Spinal cord (tissue), 10 donors: ENCODE measurements at places on chromosomes 2 and 18.
A peak's percentile ranks its signal among the peaks of the same experiment; 100 is the strongest.

DNA sequence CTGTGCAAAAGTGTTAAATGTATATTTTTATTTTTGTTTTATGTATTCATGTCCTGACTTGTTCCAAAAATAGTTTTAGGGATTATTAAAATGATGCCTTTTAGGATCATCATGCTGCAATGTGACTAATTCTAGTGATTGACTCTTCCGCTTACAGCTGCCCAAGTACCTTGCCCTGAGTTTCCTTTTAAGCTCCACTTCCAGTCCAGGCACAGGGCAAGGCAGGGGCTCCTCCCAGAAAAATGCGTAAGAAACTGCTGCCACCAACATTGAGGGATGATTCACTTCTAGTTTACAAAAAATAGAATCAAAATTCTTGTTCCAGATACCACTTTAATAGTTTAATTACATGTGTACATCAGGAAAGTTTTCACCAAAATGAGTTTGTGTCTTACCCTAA, 116.4 kb downstream of the IRS1 start:
- no peaks in the 10 kb centered on the region for H3K4me1 ChIP-seq
- no peaks in the 10 kb centered on the region for H3K36me3 ChIP-seq

DNA sequence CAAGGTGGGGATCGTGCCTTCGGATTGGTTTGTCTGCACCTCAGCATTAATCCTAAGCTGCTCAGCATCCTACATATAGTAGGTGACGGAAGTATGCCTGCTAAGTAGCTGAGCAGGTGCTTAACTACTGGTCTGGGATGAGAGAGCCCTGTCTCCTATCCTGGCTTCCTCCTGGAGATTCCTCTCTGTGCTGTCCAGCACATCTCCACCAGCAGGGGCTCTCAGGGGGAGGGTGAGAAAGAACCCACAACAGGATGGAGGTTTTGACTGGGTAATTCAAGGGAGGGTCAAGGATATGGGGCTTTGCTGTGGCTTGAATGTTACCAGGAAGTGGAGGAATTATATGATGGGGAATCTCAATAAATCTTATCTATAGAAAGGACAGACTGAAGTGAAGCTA, 45.4 kb upstream of the KIF5C start:
- H3K4me3 ChIP-seq = no peak overlapping the region
- H3K27me3 ChIP-seq = no peaks in the 10 kb centered on the region
- H3K36me3 ChIP-seq = no peaks in the 10 kb centered on the region

- H3K4me3 ChIP-seq = no peak overlapping the region
- peak; percentile 49 for DNase-seq
- H3K27me3 ChIP-seq = no peaks in the 10 kb centered on the region
- peaks cover 22% of the 10 kb centered on the region for H3K4me1 ChIP-seq
- H3K27ac ChIP-seq = no peak overlapping the region
Observed at GRCh38 chr2:47653902-47654789, 128.8 kb upstream of the MSH6 start.

DNA sequence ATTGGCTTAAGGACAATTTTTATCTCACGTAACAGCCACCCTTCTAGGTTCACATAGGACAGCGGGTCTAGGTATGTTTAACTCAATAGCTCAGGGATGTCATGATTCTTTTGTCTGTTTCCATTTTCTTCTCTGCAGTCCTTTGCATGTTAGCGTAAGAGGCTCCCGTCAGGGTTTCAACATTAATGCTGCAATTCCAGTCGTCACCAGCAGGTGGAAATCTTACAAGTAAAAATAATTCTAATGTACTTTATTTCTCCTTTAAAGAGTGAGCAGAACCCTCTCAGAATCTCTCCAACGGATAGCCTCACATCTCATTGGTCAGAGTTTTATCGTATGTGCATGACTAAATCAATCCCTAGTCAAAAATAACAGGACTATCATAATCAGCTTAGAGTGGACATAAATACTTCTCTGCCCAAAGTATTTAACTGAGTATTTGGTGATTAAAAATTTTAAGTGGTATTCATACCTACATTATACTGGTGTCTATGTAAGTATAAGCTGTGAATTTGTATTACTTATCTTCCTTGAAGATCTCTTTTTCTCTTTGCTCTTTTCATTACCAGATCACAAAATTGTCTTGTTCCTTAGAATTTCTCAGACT, 487.2 kb upstream of the GCFC2 start:
- H3K4me3 ChIP-seq = no peak overlapping the region
- H3K4me1 ChIP-seq = no peaks in the 10 kb centered on the region
- H3K36me3 ChIP-seq = no peaks in the 10 kb centered on the region
- H3K27me3 ChIP-seq = no peaks in the 10 kb centered on the region
- H3K27ac ChIP-seq = no peak overlapping the region
- peak; percentile 18 for DNase-seq

GRCh38 chr2:239116456-239117246, 268.8 kb downstream of the TWIST2 start:
- H3K4me1 ChIP-seq = peaks cover 54% of the 10 kb centered on the region
- H3K4me3 ChIP-seq = no peak overlapping the region
- no peaks in the 10 kb centered on the region for H3K27me3 ChIP-seq
- DNase-seq = no peak

DNA sequence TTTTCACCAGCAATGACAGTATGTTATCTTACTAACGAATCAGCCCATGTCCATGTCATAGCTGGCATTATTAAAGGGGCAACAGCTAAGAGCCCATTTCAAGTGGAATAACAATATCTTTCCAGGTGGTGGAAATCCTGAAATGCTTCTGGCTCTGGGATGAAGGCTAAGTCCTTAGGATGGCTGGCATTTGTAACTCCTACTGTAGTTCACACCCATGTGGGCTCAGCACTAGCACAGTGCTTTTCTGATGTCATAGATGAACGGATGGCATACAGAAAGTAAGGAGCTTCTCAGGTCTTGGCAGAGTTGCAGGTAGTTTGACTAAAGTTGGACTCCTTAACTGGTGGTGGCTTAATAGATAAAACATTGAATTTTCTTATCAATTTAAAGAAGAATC, 10.0 kb downstream of the TMEM200C start:
- DNase-seq = no peak
- H3K36me3 ChIP-seq = peaks cover 4% of the 10 kb centered on the region
- peaks cover 4% of the 10 kb centered on the region for H3K4me1 ChIP-seq
- H3K27ac ChIP-seq = no peak overlapping the region
- H3K4me3 ChIP-seq = no peak overlapping the region

- H3K4me3 ChIP-seq = no peak overlapping the region
- DNase-seq = no peak
- H3K27me3 ChIP-seq = no peaks in the 10 kb centered on the region
- peaks cover 46% of the 10 kb centered on the region for H3K4me1 ChIP-seq
- H3K27ac ChIP-seq = no peak overlapping the region
Observed at GRCh38 chr2:128258218-128258617, 60.5 kb downstream of the HS6ST1 start.

DNA sequence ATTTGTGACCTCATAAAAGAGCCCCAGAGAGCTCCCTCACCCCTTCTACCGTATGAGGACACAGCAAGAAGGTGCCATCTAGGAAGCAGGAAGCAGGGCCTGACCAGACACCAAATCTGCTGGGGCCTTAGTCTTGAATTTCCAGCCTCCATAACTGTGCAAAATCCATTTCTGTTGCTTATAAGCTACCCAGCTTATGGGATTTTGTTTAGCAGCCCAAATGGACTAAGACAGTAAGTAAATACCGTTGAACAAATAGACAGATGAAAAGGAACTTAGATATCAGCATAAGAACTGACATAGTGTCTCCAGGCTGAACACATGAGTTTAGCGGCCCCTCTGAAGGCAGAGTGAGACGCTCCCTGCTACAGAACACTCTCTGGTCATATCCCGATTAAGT, 130.9 kb downstream of the UXS1 start:
- no peak for DNase-seq
- H3K4me3 ChIP-seq = no peak overlapping the region
- peaks cover 14% of the 10 kb centered on the region for H3K27me3 ChIP-seq
- peaks cover 19% of the 10 kb centered on the region for H3K4me1 ChIP-seq

DNA sequence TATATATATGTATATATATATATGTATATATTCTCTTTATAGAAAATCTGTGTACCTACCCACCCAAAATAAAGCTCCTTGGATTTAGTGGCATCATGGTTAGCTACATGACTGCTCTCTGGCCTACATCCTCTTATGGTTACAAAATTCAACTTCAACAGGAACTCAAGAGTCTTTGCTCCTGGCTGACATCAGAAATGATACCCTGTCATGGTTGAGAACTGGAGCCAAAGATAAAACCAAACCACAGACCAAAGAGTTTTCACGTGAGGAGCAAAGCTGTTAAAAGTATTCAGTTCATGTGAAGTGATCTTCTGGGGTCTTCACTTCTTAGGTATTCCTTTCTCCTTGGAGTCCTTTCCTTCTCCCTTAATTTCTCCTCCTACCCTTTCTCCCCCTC, 476.3 kb downstream of the SOX11 start:
- DNase-seq = no peak
- H3K27me3 ChIP-seq = no peaks in the 10 kb centered on the region
- H3K4me3 ChIP-seq = no peak overlapping the region
- H3K27ac ChIP-seq = no peak overlapping the region
- H3K4me1 ChIP-seq = no peaks in the 10 kb centered on the region
- no peaks in the 10 kb centered on the region for H3K36me3 ChIP-seq

DNA sequence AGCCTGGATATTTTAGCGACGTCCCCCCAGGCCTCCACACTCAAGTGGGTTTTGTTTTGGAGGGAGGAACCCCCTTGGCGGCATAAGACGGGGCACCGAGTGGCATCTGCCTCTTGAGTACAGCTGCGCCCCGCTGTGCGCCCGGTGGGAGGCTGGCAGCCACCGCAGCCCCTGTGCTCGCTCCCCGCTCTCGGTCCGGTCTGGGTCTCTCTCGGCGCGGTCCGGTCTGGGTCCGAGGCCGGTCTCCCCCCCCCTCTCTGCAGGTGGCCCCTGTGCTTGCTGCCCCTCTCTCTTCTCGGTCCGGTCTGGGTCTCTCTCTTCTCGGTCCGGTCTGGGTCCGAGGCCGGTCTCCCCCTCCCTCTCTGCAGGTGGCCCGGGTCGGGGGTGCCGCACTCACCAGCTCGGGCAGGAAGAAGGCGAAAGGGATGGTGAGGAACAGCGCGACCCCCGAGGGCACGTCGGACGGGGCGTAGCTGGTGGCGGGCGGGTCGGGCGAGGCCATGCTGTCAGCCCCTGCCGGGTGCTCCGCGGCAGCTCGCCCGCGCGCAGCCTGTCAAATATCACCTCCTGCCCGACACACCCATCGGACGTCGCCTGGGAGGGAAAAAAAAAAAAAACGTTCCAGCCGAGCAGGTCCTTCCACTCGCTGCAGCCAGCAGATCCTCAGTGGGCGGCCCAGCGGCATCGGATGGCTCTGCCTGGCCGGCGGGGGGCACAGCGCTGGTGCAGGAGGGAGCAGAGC, at the start of gene MALL:
MALL (minus strand) TSS at position 532 of the 742 bp plus-strand sequence; CDS start at position 502, 30 bp downstream.
- peaks cover 34% of the 10 kb centered on the region for H3K27me3 ChIP-seq
- H3K36me3 ChIP-seq = no peaks in the 10 kb centered on the region
- H3K4me1 ChIP-seq = peaks cover 27% of the 10 kb centered on the region

DNA sequence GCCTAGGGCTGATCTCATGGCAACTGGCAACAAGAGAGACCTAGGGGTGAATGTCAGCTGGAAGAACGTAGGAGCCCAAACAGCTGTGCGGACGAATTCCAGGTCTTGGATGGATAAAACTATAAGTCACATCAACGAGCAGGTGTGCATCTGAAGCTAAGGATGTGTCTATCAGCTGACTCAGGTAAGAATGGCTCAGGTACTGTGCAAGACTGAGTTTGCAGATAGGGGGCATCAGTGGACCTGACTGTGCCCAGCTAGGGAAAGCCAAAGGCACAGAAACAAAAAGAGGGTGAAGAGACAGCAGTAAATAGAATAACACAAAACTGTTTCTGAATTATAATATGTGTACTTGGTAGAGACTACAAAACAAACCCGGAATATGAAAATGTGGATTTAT, 357.3 kb downstream of the ZEB2 start:
- no peaks in the 10 kb centered on the region for H3K4me1 ChIP-seq
- DNase-seq = no peak
- no peaks in the 10 kb centered on the region for H3K27me3 ChIP-seq
- no peak overlapping the region for H3K27ac ChIP-seq
- H3K36me3 ChIP-seq = no peaks in the 10 kb centered on the region
- no peak overlapping the region for H3K4me3 ChIP-seq

DNA sequence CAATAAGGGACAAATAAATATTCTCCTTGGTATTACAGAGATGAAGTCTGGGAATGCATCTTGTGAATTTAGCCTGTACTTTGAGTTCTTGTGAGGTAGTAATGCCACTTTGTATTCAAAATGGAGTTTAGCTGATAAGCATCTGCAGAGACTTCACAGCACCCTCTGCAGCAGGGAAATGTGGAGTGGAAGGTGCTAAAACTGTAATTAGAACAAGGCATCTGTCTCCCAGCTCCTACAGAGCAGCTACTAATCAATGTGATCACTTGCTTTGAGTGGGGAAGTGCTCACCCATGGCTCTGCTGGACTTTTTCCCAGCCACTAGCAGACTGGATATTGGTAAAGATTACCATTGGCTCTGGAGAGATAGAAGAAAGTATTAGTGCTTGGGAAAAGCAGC, 56.2 kb upstream of the TMEFF2 start:
- no peak overlapping the region for H3K27ac ChIP-seq
- no peak for DNase-seq
- no peaks in the 10 kb centered on the region for H3K36me3 ChIP-seq
- no peak overlapping the region for H3K4me3 ChIP-seq
- no peaks in the 10 kb centered on the region for H3K4me1 ChIP-seq

DNA sequence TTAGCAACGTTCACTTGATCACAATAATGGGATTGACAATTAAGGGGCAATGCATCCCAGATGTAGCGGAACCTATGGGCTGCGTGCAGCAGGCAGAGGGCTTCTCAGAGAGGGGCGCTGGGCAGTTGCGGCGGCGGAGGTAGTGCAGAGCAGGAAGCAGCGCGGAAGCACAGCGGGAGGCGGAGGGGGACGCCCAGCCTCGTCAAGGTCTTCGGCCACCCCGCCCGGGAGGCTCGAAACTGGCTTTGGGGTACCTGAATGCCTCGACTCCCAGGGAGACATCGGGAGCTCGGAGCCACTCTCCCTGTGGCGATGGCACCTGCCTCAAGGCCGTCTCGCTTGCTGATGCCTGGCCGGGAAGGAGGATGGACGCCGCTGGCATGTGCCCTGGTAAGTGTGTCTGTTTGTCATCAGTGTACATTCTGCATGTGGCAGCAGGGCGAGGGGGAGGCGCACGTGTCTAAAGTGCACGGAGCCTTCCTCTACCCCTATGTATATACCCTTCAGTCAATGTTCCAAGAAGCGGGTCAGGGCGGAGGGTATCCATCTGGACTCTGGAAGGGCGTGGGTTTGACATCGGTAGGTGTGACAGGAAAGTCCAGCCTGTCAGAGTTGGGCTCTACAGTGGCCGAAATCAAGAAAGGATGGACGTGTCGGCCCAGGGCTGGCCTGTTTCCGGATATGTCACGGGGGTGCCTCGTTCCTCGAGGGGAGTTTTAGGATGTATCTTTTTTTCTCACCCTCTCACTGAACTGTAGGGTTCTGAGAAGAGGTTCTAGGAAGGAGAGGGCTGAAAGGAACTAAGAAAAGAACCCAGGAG, 7.5 kb upstream of the SP9 start:
- peak overlapping the region; percentile 44 for H3K4me3 ChIP-seq
- peaks cover 84% of the 10 kb centered on the region for H3K27me3 ChIP-seq
- no peak for DNase-seq
